Activated T-cell treated with anti-CD3 and anti-CD28 coated beads, Interleukin-2, amount 50 U/mL, for 4 hours (primary cell): ENCODE measurements at places on chromosomes 16 and 17. TPM values are rescaled to one million over a fixed set of nuclear protein-coding genes. Genes with fewer than 3 reads are reported as not detected.

- DNase-seq = no peak
Measured at GRCh38 chr17:2421315-2422147, 20.7 kb upstream of the MNT start.

DNA sequence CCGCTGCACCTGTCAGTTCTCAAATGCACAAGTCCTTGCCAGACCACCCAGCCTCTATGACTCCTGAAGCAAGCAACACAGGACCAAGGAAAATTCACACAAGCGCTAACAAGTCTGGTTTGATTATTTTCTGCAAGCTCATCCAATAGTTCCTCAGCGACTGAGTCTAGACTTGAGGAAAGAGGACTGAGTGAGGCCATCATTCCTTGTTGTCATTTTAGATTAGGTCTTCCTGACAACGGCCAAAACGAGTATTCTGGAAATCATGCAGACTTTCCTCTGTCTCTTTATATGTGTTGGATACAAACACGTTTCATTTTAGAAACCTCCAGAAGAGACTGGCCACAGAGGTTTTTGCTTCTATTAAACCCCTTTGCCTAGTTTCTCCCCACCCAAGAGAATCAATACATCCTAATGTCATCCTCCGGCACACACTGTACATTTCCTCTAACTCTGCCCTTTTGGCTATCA lies 561 bp downstream of the CCDC47 start:
- no peak for DNase-seq

- DNase-seq = no peak
Measured at GRCh38 chr16:85863384-85863774, 35.6 kb upstream of the IRF8 start.

GRCh38 chr17:17661834-17662385 lies 19.3 kb upstream of the RAI1 start:
- DNase-seq = no peak

DNA sequence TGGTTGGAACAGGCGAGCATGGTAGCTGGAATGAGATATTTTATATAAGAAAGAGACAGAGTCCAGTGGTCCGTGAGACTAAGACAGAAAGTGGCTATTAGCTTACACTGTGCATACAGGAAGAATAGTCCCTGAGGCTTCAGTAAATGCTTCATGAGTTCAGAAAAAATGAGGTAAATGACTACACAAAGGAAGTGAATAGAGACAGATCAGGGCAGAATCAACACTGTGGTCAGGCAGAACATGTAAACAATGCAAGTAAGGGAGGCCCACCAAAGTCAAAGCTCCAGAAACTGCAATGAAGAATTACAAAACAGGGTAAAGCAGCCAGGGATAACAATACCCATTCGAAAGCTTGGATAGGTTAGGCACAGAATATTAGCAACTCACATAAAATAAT lies 4.8 kb downstream of the ABCA10 start:
- no peak for DNase-seq

DNA sequence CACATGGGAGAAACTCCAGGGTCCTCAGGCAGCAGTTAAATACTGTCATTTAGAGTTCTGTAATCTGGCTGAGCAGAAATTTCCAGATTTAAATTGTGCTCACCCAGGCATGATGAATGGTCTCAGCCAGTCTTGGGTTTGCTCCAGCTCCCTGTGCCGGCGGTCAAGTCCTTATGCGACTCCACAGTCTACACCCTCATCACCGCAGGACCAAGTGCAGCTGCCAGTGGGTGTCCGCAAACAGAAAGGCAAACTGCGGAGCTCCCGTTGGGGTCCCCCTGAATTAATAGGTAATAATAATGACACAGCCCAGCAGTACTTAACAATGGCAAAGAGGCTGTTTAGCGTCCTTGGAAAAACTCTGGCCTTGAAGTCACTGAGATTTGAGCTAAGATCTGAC lies 3.9 kb upstream of the CACNG4 start:
- no peak for DNase-seq

GRCh38 chr16:88524274-88524972 lies 45.8 kb upstream of the ZC3H18 start:
- no peak for DNase-seq

DNA sequence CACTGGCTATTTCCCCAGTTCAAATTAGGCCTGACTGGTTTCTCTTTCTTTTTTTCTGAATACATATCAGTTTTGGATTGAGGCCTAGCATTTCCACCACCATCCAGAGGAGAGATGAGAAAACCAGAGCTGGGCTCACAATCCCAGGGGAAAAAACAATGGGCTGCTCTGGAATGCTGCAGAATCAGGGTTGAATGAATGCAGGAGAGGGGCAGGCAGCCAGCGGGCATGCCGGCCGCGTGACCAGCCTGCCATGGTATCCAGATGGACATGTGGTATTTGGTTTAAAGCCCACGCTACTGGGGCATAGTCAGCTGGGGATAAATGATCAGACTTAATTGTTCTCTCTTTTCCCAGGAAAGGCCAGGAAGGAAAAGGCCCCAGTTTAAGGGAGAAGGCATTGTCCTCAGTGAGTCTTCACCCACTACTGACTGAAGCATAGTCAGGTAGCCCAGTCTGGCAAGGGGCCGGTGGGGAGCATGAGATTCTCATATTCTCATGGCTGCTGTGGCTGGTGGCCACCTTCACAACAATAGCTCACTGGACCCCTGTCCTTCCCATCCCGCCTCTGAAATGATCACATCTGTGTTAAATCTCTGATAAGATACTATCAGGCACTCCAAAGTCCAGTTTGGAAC lies 38.7 kb upstream of the RHOT1 start:
- no peak for DNase-seq

DNA sequence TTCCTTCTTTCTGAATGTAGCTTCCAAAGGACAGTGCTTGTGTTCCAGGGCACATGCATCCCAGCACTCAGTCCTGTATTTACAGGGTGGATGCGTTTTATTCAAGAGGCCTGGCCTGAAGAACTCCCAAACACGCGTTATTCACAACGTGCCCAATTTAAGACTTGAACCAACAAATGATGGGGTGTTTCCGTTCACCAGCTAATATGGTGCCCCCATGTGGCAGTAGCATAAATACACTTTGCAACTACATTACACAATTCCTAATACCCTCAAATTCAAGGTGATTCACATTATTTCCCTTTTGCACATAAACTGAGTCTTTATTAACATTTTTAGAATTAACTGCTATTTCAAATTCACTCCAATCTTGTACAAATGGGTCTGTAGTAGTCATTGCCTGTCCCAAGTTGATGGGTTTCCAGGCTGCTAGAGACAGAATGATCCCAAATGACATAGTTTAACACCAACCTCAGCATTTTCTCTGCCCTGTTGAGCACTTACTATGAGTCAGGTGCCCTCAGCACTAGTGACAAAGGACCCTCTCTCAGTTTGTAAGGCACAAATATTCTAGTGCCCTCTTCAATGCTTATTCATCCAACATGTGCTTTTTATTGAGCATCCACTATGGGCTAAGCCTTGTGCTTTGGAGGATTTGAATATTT lies 26.9 kb downstream of the HSD17B2 start:
- no peak for DNase-seq

DNA sequence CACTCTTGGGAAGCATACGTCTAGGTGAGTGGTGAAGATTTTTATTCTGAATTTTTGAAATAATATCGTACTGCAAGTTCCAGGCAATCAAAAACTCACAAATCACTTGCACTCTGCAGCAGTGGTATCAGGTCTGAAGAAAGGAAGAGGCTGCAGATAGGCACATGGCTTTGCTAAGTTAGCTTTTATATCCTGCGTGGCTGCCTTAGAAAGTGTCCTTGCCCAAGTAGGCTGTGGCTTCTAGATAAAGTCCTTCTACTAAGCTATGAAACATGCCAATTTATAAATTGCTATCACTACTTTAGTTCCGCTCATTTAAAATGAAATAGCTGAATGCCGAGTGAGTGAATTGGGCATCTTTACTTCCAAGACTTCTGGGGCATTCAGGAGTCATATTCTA lies 17.9 kb downstream of the WWOX start:
- no peak for DNase-seq

- DNase-seq = no peak
Measured at GRCh38 chr17:73748508-73748907, 104.3 kb upstream of the SDK2 start.

DNA sequence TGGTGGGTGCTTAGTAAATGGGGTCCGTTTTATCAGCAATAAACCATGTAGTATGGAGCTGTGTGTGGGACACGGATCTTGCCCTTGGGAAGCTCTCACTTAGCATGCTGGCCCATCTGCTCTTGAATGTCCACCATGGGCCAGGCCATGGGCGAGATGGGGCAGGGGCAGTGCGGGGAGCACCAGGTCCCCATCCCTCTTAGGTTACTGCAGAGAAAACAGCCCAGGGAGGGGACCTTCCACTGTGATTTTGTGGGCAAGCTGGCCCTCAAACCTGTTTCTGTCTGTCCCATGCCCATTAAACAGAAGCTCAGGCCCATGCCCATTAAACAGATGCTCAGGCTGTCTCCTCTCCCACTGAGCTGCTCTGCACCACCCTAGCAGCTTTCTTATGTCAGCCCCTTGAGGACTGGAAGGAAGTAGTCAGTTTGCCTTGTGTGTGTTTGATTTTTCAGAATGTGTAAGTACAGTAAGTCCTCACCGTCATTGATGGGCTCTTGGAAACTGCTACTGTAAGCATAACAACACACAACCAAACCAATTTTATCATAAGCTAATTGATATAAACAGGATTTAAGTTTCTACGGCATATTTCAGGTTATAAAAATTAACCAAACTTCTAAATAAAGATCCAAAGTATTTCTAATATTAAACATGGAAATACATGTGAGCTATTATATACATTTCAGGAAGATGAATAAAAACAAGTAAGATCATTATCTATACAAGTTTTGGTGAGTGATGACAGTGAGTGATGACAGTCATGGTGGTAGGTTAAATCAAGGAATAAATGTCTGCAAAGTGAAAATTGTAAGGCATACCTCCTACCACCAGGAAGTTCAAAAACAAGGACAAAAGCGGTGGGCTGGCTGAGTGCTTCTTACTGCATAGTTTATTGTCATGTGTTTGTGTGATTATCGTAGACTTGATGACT lies 11.5 kb downstream of the MPRIP start:
- DNase-seq = no peak

DNA sequence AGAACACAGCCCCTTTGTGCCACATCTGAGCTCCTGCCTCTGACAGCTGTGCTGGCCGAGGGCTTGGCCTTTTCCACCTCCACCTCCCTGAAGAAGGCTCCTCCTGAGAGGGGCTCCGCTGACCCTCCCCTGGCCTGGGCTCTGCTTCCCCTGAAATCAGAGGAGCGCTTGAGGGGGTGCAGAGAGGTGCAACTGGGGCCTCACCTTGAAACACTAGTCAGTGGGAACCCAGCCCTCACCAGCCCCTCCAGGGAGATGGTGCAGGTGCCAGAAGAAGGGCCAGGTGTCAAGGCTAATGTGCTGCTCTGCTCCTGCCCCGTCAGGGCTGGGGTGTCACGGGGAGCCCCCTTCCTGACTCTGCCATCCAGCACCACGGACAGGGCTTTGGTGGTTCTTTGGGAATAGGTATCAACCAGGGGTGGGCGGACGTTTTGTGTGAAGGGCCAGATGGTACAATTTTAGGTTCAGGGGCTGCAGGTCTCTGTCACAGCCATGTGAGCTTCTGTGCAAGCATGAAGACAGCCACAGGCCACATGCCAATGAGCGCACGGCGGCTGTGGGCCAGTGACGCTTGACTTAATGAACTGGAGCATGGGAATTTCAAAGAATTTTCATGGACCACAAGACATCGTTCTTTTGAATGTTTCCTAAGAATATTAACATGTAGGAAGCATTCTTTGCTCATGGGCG lies 2.1 kb upstream of the ZG16B start:
- no peak for DNase-seq

DNA sequence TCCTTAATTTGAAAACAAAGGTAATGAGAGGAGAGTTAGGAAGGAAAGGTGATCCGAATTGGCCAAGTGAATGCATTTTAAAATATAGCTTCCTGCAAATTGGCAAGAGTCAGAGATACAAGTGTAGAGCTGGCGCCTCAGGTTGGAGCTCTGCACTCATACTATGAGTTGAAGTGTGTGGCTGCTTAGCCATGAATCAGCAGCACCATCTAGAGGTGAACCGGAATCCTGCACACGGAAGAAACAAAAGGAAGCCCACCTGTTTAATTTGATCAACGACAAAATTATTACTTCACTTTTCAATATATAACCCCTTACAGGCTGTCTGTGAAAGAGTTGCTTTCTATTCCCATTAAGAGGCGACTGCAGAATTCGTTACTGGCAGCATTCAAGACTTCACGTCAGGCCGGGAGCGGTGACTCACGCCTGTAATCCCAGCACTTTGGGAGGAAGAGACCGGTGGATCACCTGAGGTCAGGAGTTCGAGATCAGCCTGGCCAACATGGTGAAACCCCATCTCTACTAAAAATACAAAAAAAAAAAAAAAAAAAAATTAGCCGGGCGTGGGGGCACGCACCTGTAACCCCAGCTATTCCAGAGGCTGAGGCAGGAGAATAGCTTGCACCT lies 1253.7 kb upstream of the CDH8 start:
- DNase-seq = no peak

GRCh38 chr17:60077672-60078519 lies 825 bp downstream of the HEATR6 start:
- DNase-seq = peak; percentile 59

DNA sequence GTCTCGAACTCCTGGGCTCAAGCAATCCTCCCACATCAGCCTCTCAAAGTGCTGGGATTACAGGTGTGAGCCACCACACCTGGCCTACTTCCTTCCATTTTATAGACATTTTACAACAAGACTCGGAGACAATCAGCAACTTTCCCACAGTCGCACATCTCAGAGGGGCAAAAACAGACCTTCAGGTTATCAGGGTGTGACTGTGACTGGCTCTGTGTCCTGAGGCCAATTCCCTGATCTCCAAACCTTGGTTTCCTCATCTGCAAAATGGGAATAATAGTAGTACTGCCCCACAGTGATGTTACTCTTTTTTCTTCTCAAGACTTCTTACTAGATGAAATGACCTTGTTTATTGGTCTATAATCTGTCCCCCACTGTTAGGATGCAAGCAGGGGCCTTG lies 10.8 kb upstream of the KCNH6 start:
- DNase-seq = no peak

DNA sequence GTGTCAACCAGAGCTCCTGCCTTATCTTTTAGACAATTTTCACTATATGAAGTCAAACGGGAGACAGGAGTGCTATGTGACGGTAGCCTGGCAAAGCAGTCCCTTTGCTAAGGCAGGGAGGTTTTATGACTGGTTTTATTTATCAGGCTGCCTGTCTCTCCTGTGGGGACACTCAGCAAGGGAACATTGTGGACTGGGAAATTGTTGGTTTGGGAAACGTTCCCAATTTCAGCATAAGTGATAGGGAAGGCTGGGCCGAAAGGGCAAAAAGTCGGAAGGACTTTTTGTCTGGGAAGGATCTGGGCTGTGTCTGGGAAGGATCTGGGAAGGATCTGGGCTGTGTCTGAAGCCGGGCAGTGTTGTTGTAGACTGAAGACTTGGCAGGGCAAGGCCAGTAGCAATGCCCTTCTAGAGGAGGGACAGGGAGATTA lies 211.2 kb downstream of the PARN start:
- no peak for DNase-seq

- no peak for DNase-seq
Measured at GRCh38 chr16:30748634-30749445, 615 bp downstream of the PHKG2 start.

- no peak for DNase-seq
Measured at GRCh38 chr17:19401321-19402010, 9.6 kb upstream of the RNF112 start.

The GPR139 gene
- not detected for total RNA-seq

The SLC12A3 gene
- total RNA-seq = not detected

The SLC47A2 gene
- not detected for total RNA-seq
